ENCODE measurements at places on chromosomes 1 and 21.

DNA sequence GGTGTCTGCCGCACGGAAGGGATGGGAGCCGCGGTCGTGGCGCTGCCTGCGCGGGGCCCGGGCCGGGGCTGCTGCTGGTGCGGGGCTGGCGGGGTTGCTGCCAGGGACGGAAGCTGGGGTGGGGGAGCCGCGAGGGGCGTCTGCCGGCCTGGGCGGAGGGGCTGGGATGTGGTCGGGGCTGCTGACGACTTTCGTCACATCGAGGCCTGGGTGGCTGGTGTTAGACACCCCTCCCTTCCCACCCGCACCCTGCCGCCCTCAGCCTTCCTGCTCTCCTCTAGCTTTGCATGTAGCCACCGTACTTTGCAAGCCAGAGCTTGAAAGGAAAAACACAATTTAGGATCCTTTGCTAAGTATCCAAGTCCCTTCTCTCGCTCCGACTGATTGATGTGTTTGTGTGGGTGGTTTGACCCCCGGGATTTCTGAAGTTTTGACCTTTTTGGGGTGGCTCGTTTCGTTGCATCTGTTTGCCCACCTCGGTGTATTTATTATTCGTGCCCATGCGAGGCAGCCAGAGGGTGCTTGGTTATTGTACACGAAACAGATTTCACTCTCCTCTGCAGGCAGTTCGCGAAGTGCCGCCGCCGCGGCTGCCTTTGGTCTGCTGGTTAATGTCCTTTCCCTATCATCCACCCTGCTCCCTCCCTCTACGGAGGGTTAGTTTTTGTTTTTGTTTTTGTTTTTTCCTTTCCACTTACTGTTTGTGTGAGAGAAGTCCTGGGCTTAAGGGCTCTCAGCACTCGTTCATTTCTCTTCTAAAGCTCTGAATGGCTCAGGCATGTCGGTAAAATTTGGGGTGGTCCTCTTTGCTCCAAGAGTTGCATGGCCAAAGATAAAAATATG lies 868 bp downstream of the C1orf21 start:
- peak; percentile 90 for DNase-seq

DNA sequence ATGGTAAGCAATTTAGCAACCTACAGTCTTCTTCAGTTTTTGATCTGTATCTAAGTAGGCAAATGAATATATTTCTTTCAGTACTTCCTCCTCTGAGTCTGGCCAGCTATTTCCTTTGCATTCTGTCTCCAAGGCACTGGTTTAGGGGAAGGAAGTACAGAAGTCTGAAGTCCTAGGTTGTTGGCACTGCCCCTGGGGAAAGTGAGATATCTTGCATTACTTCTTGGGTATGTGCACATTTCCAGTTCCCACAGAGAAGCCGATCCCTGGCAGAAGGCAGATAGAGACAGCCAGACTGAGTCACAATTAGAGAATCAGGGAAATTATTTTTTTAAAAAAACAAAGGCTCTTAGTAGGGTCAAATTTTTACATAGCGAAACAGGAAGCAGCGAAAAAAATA lies 98.8 kb downstream of the RASAL2 start:
- no peak for DNase-seq

GRCh38 chr21:33011462-33011861 lies 14.3 kb upstream of the OLIG2 start:
- DNase-seq: peak; percentile 71

DNA sequence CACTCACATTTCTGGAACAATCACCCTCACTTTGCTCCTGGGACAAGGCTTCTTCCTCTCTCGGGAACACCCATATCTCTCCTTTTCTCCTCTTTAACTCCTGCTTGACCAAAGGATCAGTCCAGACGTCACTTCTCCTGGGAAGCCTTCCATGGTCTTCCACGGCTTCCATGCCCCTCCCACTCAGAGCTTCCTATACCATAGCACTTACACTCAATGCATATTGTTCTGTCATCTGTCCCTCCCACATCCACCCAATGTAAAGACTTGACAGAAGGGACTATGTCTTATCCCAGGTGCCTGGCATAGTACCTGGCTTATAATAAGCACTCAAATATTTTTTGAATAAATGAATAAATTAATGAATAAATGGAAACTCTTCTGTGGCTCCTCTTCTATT lies 28.2 kb downstream of the CD34 start:
- no peak for DNase-seq

- DNase-seq: no peak
Observed at GRCh38 chr21:45208627-45208951, 79.1 kb downstream of the POFUT2 start.

- DNase-seq: peak; percentile 60
Observed at GRCh38 chr21:32412162-32413014, at the start of gene EVA1C. EVA1C (plus strand) TSS chr21:32412706; CDS start chr21:32412854, 148 bp downstream.

All from upper lobe of left lung (tissue), 6 donors.